GM13976 (cell line): ENCODE measurements at places on chromosomes 4 and X.
A peak's percentile ranks its signal among the peaks of the same experiment; 100 is the strongest.

DNA sequence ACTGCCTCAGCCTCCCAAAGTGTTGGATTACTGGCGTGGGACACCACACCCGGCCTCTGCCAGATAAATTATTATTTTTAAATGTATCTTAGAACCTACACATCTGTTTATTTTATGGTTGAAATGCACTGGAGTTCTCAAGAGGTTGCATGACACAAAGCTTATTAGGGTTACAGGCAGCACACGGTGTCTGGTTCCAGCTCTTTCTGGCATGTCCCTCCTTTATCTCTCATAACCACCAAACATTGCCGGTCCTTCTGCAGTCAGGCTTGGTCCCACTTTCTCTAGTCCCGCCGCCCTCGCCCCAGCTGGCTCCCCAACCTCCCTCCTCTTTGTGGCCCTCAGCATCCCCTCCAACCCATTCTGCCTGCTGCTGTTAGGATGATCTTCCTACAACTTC, 39.7 kb upstream of the SPRY1 start:
- DNase-seq: no peak

- no peak for DNase-seq
Observed at GRCh38 chr4:140995058-140995457, 138.2 kb downstream of the RNF150 start.

DNA sequence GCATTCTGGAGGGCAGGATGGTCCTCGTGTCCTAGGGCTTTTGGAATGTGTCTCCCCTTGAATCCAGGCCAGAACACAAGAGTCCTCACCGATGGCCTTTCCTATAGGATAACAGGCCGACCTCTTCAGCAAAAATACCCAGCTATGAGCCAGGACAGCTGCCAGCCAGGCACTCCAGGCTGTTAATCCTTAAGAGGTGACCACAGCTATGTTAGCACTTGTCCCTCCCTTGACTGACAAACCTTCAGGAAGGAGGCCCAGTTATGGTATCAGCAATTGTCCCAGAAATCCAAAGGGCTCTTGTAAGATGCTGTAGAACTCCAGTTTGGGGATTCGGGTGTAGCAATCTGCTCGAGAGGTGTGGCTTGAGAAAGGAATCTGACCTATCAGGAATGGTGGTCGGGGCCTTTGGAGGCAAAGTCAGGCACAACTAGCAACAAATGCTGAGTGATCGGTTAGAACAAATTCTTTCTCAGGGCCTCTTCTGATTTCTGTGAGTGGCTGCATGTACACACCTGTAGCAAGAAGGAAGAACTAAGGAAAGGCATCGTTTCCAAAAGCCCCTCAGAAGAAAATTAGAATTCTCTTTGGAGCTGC, 54.6 kb downstream of the PTCHD1 start:
- DNase-seq: no peak

DNA sequence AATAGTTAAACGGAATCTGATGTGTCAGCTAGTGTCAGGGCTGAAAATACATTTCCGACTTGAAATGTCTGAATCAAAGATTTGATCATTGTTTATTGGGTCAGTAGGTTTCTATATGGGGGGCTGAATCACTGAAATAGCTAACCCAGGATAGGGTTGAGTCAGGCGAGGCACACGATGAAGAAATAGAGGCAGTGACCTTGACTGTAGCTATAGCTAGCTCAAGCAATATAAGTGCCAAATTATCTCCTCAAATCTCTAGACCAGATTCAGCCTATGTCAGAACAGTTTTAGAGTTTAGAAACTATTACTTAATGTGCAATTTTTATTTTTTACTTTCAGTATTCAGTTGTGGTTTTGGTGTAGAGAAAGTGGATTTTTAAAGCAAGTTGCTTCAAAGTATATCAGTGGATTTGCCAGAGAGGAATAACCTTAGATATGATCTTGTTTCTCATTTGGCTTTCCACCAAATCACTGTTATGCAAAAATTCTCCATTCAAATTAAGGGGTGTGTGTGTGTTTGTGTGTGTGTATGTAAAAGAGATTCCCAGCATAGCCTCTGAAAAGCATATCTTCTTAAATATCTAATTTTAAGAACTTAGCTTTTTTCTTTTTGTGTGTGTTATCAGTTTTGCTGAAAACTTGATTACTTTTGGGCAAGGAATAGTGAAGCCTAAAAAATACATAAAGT, 100.3 kb upstream of the RPL34 start:
- no peak for DNase-seq

GRCh38 chr4:1684506-1685234, 557 bp upstream of the FAM53A start:
- DNase-seq: no peak

DNA sequence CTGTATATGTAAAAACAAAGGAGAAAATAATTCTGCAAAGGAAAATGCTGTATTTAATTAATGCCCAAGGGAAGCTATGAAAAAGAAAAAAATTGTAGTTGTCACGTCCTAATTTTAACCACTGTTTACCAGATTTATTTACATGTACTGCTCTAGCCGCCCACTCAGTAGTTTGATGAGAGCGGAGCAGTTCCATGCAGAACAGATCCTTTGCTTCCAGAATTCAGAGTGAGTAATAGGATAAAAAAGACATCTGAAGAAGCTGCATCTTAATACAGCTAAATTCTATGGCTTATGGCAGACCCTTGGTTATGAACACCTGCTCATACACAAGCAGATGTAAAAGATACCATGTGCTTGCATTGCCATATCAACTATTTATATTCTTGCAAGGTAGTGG, 287.0 kb downstream of the GASK1B start:
- DNase-seq: no peak

GRCh38 chr4:123449780-123450179, 53.2 kb downstream of the SPRY1 start:
- DNase-seq: no peak

GRCh38 chrX:39196192-39197102, 395.2 kb downstream of the MID1IP1 start:
- peak; percentile 56 for DNase-seq

GRCh38 chr4:124705393-124705792, 7.1 kb downstream of the ANKRD50 start:
- DNase-seq: no peak

GRCh38 chr4:65646136-65646535, 24.2 kb downstream of the EPHA5 start:
- DNase-seq: no peak

DNA sequence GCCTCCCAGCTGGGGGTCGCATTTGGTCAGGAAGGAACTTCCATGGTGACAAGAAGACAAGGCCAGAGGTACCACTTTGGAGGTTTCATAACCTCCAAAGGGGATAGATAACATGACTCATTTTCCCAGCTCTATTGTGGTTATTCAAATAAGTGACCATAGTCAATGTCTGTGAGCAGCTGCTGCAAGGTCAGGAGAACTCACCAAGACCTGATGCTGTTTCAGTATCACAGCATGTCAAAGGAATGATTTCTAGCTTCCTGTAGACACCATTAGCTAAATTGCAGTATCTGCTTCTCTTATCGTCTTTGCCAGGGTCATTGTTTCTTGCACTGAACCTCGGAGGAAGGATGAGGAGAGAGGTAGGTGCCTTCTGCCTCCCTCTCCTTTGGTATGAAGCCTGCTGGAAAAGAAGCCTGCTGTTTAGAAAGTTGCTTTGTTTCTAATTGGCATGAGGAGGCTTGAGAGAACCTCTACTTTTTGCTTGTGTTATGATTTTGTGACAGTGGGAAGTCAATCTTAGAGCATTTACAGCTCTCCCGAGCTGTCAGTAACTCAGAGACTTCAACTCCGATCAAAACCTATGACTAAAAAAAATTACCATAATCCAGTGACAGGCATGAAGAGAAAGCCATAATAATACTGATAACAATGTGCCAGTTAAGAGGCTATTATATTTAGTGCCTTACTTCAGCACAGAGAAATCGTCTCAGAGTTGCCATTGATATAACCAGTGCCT, 38.0 kb upstream of the GATB start:
- peak; percentile 41 for DNase-seq

DNA sequence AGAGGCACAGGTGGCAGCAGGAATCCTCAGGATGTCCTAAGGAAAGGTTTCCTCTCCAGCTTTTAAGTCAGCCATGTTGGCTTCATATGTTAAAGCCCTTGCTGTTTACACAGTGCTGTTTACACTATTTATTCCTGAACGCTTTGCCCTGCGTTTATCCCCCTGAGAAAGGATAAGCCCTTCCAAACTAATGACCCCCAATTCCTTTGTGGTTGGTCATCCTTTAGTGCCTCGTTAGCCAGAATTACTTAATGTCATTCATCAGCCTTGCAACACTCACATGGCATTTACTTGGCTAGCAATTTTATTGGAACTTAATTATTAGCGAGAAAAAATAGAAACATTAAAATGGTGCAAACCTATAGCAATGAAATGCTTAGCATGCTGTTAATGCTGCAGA, 23.8 kb downstream of the VCX2 start:
- DNase-seq: no peak

- DNase-seq: no peak
Observed at GRCh38 chr4:70901607-70901983, 574 bp upstream of the MOB1B start.
